ENCODE measurements at places on chromosomes 2 and 18.

GRCh38 chr18:69081846-69082245 lies 284.0 kb downstream of the CCDC102B start:
- DNase-seq: no peak

GRCh38 chr2:198811198-198811597 lies 646.5 kb downstream of the SATB2 start:
- DNase-seq: no peak

GRCh38 chr2:132621131-132621875 lies 48.7 kb downstream of the LYPD1 start:
- no peak for DNase-seq

- no peak for DNase-seq
These were observed 63.7 kb downstream of the IL1R2 start for GRCh38 chr2:102055346-102055990.

- DNase-seq: no peak
These were observed 97.1 kb downstream of the TEX51 start for GRCh38 chr2:126995621-126996377.

DNA sequence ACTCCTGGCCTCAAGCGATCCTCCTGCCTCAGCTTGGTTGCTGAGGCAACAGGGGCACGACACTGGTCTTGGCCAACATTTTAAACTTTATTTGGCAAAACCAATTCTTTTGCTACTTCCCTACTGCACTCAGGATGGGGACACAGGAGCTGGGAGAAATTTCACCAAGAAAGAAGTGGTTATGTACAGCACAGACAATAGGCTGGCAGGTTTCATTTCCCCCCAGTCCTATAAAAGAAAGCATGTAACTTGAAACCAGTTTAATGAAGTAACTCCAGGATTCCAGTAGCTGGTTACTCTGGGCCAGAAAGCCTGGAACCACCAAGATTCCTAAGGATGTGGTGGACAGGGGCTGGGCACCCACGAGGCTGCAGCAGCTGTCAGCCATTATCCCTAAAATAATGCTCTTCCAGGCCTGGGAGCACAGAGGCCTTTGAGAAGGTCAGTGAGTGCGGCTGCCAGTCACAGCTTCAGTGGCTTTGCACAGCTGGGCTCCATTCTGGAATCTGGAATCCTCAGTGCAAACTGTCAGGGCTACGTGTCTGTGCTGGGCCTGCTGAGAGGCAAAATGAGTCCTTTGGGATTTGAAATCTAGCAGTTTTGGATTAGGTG lies 142.3 kb upstream of the ITGA6 start:
- DNase-seq: no peak

All from SW 1271 (cell line).